ENCODE measurements at places on chromosomes 7 and 10.

GRCh38 chr10:60788544-60788943 is 10.3 kb downstream of the CDK1 start:
- DNase-seq: no peak

- no peak for DNase-seq
Measured at GRCh38 chr10:77074104-77074624, 563.4 kb downstream of the KCNMA1 start.

DNA sequence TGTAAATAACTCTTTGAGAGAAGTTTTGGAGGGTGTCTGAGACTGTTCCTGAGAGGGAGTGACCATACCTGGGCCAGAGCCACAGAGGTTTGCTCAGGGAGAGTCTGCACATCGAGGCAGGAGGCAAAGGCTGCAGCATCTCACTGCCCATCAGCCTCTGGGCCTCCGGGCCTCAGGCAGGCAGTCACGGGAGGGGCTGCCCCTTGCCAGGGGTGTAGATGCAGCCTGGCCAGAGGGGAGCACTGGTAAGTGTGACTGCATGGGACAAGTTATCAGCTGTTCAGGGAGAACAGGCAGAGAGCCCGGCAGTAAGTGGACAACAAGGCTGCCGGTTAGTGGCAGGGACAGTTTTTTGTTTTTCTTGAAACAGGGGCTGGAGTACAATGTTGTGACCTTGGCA is 55.9 kb downstream of the ZNF467 start:
- DNase-seq: no peak

DNA sequence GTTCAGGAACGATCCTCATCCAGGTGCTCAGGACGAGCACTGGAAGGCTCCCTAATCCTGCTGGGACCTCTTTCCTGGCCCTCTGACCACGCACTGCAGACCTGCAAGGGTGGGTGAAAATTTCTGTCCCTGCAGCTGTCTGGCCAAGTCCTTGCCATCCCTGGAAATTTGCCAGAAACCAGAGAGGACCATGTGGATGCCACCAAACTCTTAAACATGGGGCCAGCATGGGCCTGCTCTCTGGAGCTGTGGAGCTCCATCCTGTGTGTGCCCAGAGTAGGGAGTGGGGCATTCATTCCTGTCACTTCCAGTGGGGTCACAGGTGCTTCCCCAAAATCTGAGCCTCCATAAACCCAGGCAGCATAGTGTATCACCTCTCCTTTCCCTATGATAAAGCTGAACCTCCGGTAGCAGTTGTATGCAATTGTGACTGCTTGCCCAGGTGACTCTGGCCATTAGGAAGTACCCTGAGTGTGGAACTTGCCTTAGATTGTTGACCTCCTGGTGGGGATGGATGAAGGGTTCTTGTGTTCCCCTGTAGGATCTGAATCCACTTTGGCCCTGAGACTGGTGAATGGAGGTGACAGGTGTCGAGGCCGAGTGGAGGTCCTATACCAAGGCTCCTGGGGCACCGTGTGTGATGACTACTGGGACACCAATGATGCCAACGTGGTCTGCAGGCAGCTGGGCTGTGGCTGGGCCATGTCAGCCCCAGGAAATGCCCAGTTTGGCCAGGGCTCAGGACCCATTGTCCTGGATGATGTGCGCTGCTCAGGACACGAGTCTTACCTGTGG is 57.1 kb downstream of the DMBT1 start:
- no peak for DNase-seq

GRCh38 chr7:74401137-74401859 is 52.4 kb upstream of the GTF2IRD1 start:
- DNase-seq: peak; percentile 52

DNA sequence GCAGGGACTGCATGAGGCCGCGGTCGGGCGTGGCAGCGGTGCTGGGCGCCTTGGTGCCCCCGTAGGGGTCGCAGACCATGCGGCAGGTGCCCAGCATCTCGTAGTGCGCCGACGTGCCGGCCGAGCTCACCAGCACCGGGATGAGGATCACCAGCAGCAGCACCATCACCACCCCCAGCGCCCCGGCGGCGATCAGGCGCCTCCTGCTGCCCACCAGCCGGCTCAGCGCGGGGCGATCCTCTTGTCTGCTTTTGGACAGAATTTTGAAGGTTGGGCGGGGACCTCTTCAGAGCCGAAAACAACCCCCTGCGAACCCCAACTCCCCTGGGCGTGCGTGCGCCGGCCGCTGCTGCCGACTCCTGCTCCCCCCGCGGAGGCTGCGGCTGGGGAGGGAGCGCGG is 779 bp downstream of the C1QL3 start:
- no peak for DNase-seq

- DNase-seq: no peak
Measured at GRCh38 chr7:95585426-95585789, 10.9 kb downstream of the PDK4 start.

DNA sequence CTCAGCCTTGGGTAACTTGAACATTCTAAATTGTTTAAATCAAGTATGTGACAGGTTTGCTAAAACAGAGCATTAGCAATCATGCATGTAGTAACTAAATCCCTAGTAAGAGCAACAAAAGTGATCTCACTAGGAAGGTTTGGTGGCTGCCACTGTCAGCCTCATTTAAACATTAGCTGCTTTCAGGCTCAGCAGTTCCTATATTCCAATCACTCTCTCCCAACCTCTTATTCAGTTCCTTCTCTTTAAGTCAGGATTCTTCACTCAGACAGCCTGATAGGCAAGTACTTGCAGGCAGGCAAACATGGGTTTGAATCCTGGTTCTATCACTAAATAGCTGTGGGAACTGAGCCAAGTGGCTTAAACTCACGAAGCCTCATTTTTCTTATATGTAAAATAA is 3.6 kb downstream of the CREB3L2 start:
- no peak for DNase-seq

DNA sequence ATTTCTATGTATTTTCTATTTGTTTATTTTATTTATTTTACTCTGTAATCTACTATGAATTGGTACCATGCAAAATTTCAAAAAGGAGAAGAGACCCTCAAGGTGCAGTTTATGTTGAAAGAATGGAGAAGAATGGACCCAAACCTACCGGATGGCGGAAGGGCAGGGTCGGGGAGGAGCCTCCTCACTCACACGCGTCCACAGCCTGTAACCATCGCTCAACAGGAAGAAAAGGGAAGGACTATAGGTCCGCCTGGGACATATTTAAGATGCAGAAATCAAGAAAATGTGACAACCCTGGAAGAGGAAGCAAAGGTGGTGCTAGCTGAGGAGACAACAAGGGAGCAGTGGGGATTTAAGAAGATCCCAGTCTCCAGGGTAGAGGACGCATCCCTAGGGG is 158.4 kb downstream of the COBL start:
- DNase-seq: no peak

GRCh38 chr7:105649727-105650381 is 68.6 kb upstream of the EFCAB10 start:
- DNase-seq: no peak

GRCh38 chr7:43582503-43583423 is at the start of gene STK17A:
Gene STK17A (plus strand): TSS chr7:43583108. CDS start chr7:43583244, 136 bp downstream.
- DNase-seq: peak; percentile 94

DNA sequence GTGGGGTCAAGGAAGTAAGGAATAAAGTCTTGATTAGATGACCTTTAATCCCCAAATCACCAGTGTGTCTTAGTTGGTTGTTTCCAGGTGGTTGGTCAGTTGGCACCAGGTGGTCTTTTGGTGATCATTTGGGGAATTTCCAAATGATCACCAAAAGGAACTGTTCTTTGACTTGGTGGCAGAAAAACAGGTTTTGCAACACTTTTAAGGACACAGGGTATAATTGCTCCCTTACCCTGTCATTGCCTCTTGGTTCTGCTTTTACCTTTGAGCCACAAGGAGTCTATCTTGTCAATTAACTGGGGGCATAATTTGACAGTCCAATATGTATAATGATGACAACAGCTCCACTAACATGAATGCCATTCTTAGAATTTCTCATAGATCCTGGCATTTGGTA is 104.2 kb downstream of the ADK start:
- no peak for DNase-seq

- DNase-seq: no peak
Measured at GRCh38 chr7:15860264-15860949, 173.9 kb upstream of the MEOX2 start.

GRCh38 chr7:41738336-41738735 is 35.4 kb upstream of the INHBA start:
- DNase-seq: no peak
